Spinal cord (tissue), 10 donors: ENCODE measurements at places on chromosomes 7 and 10.
A peak's percentile ranks its signal among the peaks of the same experiment; 100 is the strongest.

GRCh38 chr10:67722113-67722512, 26.1 kb upstream of the CTNNA3 start:
- no peak for DNase-seq

GRCh38 chr10:7475046-7475911, 64.4 kb upstream of the SFMBT2 start:
- DNase-seq: peak; percentile 90

DNA sequence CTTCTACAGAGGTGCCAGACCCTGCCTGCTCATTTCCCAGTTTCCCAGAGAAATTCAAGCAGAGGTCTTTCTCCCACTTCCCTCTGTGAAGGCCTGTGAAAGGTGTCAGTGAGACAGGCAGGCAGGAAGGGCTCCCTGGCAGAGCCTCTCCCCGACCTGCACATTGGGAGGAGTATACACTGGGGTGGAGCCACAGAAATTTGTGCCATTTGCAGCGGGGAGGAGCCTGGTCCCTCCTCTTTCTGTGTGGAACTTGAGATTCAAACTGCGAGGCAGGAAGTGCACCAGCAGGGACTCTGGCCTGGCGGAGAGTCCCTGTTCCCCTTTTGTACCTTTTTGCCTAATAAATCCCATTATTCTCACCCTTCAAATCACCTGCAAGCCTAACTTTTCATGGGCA, 54.6 kb upstream of the OPN4 start:
- no peak for DNase-seq

DNA sequence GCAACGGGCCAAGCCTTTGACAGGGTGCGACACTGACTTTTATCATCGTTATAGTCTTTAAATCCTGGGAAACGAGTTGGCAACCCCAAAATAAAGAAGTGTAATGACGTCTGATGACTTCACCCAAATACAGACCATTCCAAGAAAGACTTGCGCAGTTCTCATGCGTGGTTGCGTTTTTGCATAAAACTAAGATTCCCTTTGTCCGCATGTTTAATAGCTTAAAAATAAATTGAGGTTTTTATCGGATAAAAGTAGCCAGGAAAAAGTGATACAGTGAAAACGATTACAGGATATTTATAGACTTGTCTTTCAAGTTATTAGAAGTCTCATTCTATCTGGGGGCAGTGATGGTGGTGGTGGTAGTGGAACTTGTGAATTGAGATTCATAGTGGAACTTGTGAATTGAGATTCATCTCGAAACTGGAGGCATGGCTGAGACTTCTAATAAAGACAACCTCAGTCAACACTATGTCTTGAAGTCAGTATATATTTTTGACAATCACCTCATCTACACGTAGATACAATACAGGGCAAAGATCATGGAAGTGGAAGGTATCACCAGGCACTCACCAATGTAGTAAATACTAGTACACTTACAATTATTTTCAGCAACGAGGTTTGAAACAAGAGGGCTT, 1.2 kb upstream of the NAMPT start:
- DNase-seq: no peak

GRCh38 chr7:82595176-82595575, 151.6 kb upstream of the CACNA2D1 start:
- DNase-seq: no peak

GRCh38 chr7:98785929-98786571, 83.8 kb downstream of the TMEM130 start:
- DNase-seq: no peak

- no peak for DNase-seq
These were observed 39.5 kb upstream of the ANKRD1 start for GRCh38 chr10:90960355-90960814.
